ENCODE measurements at places on chromosomes 3 and 15.

GRCh38 chr15:48703544-48703943, 58.0 kb upstream of the FBN1 start:
- no peak for DNase-seq

DNA sequence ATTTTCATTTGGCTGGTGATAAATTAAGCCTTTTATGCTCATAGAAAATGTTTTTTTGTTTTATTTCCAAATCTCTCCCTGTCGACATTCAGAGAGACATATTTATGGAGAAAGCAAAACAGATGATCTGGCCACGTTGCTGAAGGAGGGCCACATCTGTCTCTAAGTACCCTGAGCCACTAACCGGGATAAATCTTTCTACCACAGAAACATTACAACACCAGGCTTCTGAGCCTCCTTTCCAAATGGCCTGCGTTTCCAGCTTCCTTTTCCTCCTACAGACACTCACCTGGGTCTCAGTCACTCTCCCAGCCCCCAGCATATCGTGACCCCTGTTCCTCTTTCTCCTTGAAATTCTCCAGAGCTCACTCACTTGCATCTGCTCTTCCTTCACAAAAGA, 161.0 kb downstream of the ARRDC4 start:
- no peak for DNase-seq

DNA sequence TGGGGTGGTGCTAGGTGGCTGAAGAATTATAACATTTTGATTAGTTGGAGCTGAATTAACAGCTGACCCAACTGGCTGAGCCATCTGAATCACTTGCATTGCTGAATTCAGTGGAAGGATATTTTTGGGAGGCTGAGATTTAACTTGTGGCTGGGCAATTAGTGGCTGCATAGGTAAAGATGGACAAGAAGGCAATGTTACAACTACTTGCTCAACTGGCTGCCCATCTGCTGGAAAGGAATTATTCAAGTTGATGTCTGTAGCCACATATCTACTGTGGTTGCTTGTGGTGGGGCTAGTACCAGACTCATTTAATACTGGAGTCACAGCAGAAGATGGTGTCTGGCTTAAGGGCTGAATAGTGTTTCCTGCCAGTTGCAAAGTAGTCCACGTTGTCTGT, 36.4 kb downstream of the USF3 start:
- no peak for DNase-seq

DNA sequence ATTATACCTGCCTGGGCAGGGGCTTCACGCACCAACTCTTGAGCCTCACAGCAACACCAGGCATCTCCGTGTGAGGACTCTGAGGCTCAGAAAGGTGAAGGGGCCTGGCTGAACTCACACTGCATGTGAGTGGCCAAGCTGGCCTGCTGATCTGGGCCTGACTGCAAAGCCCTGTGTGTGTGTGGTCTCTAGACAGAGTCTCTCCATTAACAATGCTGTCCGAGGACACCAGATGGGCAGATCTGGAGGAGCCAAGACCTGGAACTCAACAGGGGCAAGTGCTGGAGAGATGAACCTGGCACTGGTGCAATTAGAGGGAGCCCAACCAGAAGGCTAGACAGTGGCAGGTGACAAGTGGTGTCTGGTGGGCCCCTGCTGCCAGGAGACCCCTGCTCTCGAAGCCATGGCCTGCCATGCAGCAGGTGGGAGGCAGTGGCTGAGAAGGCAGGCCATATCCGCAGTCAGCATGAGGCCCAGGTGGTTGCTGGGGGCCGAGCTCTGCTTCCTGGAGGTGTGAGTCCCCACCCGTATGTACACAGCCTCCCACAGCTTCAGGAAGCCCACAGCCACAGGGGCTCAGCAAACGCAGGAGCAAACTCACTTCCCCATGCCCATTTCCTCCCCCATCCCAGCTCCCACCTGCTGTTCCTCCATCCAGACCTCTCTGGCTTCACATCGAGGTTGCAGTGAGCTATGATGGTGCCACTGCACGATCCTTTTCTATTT, 39.0 kb downstream of the CYP11A1 start:
- DNase-seq: no peak

- DNase-seq: no peak
These were observed 143.3 kb downstream of the TCF12 start for GRCh38 chr15:57061696-57062095.

- no peak for DNase-seq
These were observed 38.3 kb downstream of the MITF start for GRCh38 chr3:69777582-69777967.

DNA sequence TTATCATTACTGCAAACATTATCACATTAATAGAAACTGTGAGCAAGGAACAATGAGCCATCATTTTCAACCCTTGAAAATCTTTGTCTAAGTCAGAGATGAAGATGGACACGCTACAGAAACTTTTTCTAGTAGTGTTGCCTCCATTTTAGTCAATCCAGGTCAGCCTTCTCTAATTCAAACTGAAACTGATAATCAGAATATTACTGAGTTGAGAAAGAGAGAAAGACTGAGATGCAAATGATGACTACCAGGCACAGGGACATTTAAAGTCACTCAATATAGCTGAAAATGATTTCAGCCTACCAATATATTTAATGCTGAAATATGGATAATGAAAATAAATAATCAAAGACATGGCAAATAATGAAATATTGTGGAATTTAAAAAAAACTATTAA, 261.4 kb downstream of the GBE1 start:
- no peak for DNase-seq

DNA sequence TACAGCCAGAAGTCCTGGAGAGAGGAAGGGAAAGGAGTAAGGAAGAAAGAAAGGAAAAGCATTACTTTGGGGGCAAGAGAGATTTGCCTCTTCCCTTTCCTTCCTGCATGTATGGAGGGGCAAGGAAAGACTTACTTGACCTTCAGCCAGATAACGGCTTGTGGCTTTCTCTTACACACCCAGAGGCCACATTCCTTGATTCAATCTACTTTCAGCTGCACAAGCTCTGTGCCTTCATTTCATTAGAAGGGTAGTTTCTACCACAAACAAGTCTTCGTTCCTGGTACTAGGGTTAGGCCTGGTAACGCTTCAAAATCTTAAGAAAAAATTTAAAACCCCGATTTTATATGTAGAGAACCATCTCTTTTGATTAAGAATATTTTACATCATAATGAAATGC, 835.9 kb downstream of the TUSC7 start:
- no peak for DNase-seq

- no peak for DNase-seq
These were observed 51.6 kb downstream of the ABHD2 start for GRCh38 chr15:89139613-89140499.

DNA sequence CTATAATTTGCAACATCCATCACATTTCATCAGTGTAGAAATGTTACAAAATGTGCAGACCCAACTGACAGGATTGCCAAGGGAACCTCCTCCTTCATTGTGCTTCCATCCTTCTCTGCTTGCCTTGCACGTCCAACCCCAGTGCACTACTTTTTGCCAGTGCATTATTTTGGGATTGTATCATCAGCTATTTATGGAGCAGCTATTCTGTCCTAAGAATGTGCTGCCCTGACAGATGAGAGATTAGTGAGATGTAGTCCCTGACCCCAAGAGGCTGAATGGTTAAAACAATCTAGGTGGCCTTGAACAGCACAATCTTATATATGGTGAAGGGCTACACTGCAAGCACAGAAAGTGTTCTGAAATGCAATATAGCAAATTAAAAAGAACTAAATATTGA, 935.8 kb downstream of the IGSF11 start:
- no peak for DNase-seq

DNA sequence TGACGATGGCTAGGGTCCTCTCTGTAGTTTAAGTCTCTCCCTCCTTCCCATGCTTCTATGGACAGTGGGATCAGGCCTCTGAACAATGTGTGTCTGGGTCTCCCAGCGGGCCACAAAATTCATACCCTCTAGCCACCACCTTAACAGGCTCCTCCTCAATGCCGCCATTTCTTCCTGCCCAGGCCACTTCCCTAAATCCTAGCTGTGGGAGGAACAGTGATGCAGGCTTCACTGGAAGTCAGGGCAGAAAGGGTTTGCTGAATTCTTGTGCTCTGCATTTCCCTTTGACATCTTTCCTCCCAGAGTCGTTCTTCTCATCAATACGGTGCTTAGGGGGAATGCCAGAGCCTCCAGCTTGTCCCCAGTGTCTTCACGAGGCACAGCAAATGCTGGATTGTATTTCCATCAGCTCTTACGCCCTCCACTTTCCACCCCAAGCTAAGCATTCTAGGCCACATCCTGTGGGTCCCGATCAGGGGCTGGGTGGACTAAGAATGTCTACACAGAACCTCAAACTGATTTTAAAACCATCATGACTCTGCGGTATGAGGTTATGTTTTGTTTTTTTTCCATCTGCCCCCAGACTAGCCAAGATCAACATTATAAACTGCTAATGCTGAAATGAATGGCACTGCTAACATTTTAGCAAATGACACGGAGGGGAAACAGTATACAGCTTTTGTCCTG, 11.9 kb upstream of the LDHAL6B start:
- no peak for DNase-seq

GRCh38 chr3:195209083-195209846, 61.7 kb downstream of the XXYLT1 start:
- no peak for DNase-seq
